ENCODE measurements at places on chromosomes 3 and 15. TPM values are rescaled to one million over a fixed set of nuclear protein-coding genes. Genes with fewer than 3 reads are reported as not detected.
A peak's percentile ranks its signal among the peaks of the same experiment; 100 is the strongest.

GRCh38 chr3:140636406-140637138 lies 41.3 kb upstream of the TRIM42 start:
- H3K4me1 ChIP-seq, result no peaks in the 10 kb centered on the region
- H3K27ac ChIP-seq, result no peak overlapping the region
- no peaks in the 10 kb centered on the region for H3K27me3 ChIP-seq
- no peak overlapping the region for H3K4me3 ChIP-seq
- no peak for DNase-seq

The CEMIP gene
- 1.6 TPM for total RNA-seq

DNA sequence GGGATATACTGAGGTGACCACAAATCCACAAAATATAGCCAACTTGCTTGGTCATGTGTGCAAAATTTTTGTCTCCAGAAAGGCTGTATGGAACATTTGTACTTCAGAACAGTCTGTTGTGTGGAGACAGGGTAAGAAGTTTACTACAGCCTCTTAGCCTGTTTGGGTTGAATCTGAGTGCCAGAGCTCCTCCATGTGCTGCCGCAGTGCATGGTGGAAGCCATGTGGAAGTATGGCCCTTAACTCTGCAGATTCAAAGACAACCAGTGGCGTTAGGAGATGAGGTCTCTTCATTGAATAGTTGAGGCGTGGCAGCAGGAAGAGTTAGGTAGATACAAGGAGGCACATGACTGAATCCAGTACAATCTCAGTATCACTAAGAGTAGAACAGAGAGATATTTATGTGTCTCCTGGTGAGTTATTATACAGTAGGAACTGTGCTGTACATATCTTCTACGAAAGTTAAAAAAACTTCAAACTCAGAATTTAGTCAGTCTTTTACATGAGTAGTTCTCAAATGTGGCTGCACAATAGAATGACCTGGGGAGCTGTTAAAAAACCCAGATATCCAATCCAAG lies 9.4 kb downstream of the EIF2A start:
- no peak overlapping the region for H3K4me3 ChIP-seq
- no peaks in the 10 kb centered on the region for H3K27me3 ChIP-seq
- no peak overlapping the region for H3K27ac ChIP-seq
- H3K4me1 ChIP-seq, result no peaks in the 10 kb centered on the region
- DNase-seq, result no peak
- no peaks in the 10 kb centered on the region for H3K36me3 ChIP-seq

DNA sequence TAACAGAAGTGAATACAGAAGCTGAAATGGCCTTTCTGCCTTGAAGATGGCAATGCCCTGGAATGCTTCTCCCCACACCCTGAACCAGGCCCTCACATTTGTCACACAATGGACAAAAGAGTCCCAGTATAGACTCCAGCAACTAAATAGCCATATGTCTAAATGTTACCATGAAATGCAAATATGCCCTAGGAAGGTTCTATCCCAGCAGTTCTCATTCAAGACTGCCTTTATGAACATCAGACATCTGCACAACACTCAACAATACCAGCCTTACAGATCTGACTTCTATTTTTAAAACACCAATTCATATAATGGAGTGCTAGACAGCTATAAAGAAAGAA lies 7.9 kb downstream of the ITGB5 start:
- no peaks in the 10 kb centered on the region for H3K27me3 ChIP-seq
- peaks cover 6% of the 10 kb centered on the region for H3K4me1 ChIP-seq
- no peaks in the 10 kb centered on the region for H3K36me3 ChIP-seq
- H3K4me3 ChIP-seq, result no peak overlapping the region
- H3K27ac ChIP-seq, result peak overlapping the region; percentile 51

The SUCNR1 gene
- not detected for total RNA-seq

GRCh38 chr3:4772171-4772804 lies 206.9 kb upstream of the BHLHE40 start:
- peak overlapping the region; percentile 84 for H3K27ac ChIP-seq
- H3K27me3 ChIP-seq, result no peaks in the 10 kb centered on the region
- no peak overlapping the region for H3K4me3 ChIP-seq
- peaks cover 15% of the 10 kb centered on the region for H3K4me1 ChIP-seq
- H3K36me3 ChIP-seq, result no peaks in the 10 kb centered on the region
- DNase-seq, result peak; percentile 93

DNA sequence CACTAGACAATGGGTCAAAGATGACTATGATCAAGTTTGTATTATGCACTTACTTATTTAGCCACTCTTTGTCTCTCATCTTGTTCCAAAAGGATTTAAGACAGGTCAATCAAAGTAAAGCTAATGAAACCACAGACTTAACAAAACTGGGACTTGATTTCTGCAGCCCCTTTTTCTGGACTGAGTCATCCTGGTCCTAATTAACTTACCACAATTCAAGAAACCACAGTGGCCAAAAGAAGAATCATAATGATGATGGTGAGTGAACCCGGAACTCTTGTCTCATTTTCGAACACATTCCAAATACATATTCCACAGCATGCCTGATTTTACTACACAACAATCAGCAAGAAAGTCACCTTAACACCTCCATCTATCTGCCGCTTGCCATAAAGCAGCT lies 1333.0 kb downstream of the ROBO1 start:
- DNase-seq, result no peak
- no peaks in the 10 kb centered on the region for H3K36me3 ChIP-seq
- no peak overlapping the region for H3K27ac ChIP-seq
